Stimulated activated naive CD4-positive, alpha-beta T cell treated with Interleukin-2 at 50 U/mL for 16 hours (primary cell): ENCODE measurements at places on chromosomes 3 and 15.

DNA sequence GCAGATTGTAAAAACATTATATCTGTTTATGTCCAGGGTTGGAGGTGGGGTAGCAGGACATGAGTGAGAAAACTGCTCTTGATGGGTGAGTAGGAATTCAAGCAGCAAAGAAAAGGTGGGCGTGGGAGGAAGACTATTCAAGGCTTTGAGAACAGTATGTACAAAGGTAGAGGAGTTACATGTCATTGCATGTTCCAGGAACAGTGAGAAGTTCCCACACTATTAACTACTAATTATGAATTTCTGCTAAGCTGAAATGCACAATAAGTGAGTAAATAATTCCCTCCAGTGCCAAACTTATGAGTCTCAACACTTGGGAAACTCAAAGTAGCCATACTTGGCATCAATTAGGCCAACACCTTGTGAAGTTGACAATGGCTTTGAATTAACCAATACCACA is 80.1 kb downstream of the SRGAP3 start:
- DNase-seq = no peak

- no peak for DNase-seq
These were observed 72.7 kb downstream of the MYRIP start for GRCh38 chr3:39882111-39882510.

GRCh38 chr3:31925271-31925630 is 55.8 kb downstream of the OSBPL10 start:
- no peak for DNase-seq

DNA sequence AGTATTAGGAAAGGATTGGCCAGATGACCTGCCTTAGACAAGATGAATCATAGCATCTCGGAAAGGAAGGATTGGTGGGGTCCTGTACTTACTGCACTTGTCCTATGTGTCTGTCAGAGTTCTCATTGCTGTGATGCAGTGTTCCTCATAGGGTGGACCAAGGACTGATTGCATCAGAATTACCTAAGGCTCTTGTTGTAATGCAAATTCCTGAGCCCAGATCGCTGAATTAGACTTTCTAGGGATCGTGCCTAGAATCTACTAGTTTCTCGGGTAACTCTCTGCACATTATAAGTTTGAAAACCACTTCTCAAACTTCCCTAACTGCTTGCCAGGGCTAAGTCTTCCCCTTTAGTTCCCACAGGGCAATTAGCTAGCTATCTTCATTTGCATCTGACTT is 74.9 kb upstream of the SKOR1 start:
- no peak for DNase-seq
